ENCODE measurements at places on chromosomes 13 and 19.

DNA sequence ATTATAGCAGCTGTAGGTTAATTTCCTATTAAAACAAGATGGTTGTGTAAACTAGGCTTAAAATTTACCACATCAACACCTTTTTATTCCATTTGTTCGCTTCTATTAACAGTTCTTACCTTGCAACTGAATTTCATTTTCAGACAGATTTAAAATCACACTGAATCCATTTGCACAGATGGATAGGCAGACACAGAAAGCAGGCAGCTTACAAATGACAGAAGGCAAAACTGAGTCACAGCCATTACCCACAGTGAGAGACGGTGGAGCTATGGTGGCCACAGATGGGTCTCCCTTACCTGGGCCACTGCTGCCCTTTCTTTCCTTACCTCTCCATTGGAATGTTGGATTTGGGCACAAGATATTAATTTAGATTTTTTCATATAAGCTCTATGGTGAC, 1567.8 kb upstream of the SLC10A2 start:
- DNase-seq, result no peak

DNA sequence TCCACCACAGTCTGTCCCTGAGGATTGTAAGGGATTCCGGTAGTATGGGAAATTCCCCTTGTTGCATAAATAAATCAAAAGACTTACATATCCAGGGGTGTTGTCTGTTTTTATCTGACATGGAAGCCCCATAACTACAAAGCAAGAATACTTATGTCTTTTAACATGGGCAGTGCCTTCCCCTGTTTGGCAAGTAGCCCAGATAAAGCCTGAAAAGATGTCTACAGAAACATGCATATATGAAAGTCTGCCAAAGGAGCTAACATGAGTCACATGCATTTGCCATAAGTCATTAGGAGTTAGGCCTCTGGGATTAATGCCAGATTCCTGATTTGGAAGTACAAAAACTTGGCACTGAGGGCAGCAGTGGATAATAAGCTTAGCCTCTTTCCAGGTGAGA, 62.1 kb downstream of the ZNF737 start:
- DNase-seq, result no peak

- DNase-seq, result no peak
Observed at GRCh38 chr19:45250216-45250831, 747 bp upstream of the MARK4 start.

GRCh38 chr13:21047591-21048282, 13.6 kb downstream of the LATS2 start:
- DNase-seq, result no peak

GRCh38 chr13:105937451-105937850, 598.0 kb downstream of the EFNB2 start:
- DNase-seq, result no peak

GRCh38 chr19:37361994-37362393, 8.9 kb upstream of the ZNF527 start:
- DNase-seq, result no peak

GRCh38 chr13:30504081-30504480, 38.3 kb upstream of the HMGB1 start:
- DNase-seq, result peak; percentile 99

- DNase-seq, result peak; percentile 94
Observed at GRCh38 chr19:797528-798414, 519 bp downstream of the PTBP1 start.

DNA sequence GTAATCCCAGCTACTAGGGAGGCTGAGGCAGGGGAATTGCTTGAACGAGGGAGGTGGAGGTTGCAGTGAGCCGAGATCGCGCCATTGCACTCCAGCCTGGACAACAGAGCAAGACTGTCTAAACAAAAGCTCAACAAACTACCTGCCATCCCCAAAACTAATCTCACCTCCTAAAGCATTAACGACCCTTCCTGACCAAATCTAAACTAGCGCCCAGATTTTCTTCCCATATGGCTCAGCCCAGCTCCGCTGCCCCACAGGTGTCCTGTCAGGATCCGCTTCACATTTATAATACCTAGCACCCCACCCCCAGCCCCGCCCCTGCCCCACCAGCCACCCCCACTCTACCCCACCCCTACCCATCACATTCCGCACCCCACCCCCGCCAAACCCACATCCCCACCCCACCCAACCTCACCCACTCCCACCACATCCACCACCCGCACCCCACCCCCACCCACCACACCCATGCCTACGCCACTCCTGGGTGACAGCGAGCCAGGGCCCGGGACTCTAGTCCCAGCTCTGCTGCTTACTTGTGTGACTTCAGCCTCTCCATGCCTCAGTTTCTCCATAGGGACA, 599 bp downstream of the C19orf12 start:
- peak; percentile 58 for DNase-seq

DNA sequence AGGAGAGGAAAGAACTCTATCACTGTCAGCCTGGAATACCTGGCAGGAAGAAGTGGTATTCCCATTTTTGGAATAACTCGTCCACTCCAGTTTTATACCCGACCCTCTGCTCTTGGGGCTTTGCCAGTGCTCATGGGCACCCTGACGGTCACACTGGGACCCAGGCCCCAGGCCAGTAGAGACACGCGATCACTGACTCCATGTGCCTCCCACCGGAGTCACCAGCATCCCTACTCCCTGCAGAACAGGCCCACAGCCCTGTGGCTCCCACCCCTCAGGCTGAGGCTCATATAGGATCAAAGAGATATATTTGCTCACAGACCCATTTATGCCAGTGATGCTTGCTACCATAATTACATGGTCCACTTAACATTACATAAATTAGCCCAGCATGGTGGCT, 3.5 kb downstream of the GRTP1 start:
- no peak for DNase-seq

DNA sequence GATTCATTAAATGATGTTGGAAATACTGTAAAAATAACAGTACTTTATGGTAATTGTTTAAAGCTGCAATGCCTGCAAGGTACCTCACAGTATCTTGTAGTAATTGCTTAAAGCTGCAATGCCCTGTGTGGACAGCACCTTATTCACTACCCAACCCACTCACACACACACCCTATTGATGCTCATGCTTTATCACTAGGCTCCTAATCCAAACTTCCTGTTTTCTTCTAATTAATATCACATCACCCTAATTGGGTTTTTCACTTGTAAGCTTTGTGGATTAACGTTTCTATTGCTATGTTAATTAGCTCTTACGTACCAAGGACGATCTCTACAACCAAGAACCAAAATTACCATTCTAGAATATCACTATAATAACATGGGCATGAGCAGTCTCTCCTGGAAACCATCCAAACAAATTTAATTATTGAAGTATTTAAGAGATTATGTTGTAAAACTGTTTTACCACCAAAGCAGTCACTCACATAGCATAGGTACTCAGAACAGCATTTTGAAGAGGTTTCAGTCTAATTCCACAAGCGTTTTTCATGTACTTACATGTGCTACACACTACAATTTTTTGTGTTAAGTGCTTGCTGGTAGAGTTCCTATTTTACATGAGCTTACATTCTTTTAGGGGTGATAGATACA, 303.8 kb downstream of the PCDH9 start:
- DNase-seq, result no peak

GRCh38 chr13:98020271-98020670, 66.8 kb downstream of the IPO5 start:
- no peak for DNase-seq

GRCh38 chr13:43205416-43205815, 182.0 kb downstream of the DNAJC15 start:
- DNase-seq, result no peak

DNA sequence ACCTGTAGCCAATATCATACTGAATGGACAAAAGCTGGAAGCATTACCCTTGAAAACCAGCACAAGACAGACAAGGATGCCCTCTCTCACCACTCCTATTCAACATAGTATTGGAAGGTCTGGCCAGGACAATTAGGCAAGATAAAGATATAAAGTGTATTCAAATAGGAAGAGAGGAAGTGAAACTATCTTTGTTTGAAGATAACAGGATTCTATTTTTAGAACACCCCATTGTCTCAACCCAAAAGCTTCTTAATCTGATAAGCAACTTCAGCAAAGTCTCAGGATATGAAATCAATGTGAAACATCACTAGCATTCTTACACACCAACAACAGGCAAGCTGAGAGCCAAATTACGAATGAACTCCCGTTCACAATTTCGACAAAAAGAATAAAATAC, 17.8 kb upstream of the CCNA1 start:
- peak; percentile 55 for DNase-seq

All from hematopoietic multipotent progenitor cell treated with erythropoietin and hydrocortisone succinate and interleukin-3 and kit ligand, for 6 days (in vitro differentiated cells).